ENCODE measurements at places on chromosomes 4 and X.

DNA sequence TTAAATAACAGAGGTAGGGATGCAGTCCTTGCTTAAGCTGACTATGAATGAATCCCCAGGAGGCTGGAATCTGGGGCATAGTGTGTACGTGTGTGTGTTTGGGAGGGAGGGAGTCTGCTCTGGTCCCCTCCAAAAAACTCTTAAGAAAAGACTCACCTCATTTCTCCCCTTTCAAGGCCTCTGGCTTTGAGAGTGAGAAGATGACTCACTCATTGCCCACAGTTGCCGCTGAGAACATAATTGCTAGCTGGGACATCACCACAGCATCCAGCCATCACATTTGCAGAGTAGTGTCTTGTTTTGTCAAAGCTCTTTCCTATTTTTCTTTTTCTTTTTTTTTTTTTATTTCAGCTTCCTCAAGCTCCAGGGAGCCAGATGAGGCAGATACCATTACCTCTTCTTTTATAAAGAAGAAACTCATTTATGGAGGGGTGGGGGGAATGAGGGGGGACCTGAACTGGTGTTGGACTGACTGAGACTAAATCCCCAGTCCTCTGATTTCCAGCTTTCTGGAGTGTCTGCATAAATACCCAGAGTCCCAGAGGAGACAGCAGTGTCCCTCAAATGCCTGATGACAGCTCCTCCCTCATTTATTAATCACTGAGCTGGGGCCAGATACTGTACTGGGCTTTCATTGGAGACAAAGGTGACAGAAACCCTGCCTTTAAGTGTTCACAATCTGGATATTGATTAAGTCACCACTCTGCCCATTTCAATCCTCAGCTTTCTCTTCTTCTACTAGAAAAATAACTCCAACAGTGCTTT lies 61.9 kb upstream of the LAS1L start:
- DNase-seq = no peak

GRCh38 chrX:12315526-12315925 lies 177.3 kb downstream of the FRMPD4 start:
- no peak for DNase-seq

DNA sequence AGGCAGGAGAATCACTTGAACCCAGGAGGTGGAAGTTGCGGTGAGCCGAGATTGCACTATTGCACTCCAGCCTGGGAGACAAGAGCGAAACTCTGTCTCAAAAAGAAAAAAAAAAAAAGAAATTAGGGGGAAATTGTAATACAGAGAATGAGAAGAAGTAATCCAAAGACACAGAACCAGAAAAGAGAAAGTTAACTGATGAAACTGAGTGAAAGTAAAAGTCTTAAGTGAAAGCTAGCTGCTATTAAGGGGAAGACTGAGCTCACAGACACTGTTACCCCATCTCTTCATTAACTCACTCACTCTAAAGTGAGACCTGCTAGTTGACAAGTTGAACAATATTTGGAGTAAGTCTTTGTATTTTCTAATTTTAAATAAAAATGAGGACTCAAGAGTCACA lies 763.0 kb upstream of the PCDH10 start:
- no peak for DNase-seq

DNA sequence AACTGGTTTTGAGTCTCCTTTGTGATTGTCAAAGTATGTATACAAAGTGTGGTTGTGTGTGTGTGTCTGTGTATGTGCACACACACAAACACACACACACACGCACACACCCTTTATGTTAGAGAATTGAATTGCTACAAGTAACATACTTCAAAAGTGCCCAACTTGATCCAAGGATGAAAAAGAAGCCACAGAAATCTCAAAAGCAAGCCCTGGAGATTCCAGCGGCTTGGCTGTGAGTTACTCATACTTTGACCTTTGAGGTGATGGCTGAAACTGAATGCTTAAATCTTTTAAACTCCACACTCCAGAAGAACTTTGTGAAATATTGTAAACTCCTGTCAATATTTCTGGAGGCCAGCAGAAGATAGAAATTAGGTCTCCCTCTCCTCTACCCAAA lies 168.4 kb upstream of the NRK start:
- no peak for DNase-seq

DNA sequence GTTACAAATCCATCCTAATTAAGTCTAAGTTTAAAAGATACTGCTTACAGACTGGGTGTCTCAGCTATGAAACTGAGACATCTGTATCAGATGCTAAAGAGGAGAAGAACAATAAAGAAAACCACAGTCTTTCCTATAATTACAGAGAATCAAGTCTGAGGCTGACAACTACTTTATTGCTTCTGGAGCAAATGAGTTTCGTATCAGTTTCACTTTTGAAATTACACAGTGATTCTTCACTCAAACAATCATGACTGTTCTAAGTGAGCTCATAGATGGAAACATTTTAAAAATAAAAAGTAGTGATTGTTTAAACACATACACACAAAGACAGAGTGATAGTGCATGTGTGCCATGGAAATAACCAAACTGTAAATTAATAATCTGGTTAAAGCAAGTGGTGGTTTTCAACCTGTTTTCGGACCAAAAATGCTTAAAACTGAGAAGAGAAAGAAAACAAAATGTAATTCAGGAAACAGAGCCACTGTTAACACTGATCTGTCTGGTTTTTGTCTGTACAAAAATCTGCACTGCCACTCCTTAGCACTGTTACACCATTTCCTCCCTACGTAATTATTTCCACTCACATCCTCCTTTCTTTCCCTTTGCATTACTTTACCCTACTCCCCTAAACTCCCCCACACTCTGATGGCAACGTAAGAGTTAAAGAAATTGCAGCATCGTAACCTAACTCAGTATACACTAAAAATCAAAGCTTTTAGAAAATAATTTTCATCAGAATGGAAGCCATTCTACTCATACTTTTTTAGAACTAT lies 12.5 kb downstream of the RFC1 start:
- no peak for DNase-seq

DNA sequence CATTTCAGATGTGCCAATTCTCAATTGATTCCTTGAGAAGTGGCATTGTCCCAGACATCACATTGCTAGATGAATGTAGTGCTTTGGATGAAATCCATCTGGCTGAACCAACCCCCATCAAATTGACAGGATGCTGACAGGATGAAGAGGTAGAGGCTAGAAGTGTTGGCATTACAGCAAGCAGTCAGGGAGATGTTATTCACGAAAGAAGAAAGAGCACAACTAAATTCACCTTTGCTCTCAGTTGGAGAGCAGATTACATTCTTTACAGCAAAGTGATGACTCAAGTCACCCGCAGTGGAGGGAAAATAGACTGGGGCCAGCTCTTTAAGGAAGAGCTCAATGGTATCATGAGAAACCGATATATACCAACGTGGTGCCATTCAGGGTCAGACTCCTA lies 259.6 kb downstream of the C4orf33 start:
- DNase-seq = no peak

DNA sequence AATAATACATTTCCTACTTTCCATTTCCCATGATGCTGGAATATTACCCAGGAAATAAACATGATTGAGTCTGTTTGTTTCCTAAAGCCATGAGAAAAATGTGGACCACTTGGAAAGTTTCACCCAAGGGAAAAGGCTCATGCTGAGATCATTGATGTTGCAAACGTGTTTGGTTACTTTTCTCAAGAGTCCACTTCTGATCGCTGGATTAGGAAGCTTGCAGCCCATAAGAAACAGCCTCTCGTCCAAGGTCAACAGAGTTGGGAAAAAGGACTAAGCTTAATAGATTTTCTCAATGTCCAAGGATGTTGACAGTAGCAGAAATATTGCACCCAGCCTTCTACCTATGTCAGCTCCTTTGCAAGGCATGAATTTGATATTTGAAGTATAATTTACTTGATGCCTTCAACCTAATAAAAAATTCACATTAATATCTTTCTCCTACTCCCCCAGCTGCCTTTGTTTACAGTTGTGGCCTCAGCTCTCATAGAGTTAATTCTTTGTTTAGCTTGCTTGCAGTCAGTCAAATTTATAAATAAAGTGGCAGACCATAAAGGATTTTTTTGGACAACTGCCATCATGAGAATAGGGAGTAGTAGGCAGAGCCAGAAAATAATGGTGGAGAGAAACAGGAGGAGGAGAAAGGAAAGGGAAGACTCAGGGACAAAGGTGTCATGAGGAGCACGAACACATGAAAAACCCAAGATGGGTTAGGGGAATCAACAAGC lies 65.6 kb upstream of the BLTP1 start:
- peak; percentile 72 for DNase-seq

DNA sequence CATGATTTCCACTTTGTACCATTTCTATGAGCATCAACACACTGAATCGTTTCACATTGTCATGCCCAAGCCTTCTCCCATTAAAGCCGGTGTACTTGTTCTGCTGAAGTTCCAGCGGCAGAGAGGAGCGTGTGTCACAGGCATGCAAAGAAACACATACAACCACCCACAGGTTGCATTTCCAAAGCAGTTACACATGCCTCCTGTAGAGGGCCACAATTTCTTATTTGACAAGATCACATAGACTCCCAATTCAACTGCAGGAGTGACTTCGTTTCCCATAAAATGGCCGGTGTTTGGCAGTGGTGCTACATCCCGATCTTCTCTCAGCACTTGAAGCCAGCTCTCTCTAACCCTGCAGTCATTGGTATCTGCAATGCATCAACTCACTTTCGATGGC lies 992.6 kb downstream of the NLGN4X start:
- peak; percentile 27 for DNase-seq

- DNase-seq = peak; percentile 85
Measured at GRCh38 chrX:40449396-40449795, 131.4 kb upstream of the ATP6AP2 start.

- DNase-seq = no peak
Measured at GRCh38 chrX:72712094-72712755, 1.9 kb downstream of the PHKA1 start.

DNA sequence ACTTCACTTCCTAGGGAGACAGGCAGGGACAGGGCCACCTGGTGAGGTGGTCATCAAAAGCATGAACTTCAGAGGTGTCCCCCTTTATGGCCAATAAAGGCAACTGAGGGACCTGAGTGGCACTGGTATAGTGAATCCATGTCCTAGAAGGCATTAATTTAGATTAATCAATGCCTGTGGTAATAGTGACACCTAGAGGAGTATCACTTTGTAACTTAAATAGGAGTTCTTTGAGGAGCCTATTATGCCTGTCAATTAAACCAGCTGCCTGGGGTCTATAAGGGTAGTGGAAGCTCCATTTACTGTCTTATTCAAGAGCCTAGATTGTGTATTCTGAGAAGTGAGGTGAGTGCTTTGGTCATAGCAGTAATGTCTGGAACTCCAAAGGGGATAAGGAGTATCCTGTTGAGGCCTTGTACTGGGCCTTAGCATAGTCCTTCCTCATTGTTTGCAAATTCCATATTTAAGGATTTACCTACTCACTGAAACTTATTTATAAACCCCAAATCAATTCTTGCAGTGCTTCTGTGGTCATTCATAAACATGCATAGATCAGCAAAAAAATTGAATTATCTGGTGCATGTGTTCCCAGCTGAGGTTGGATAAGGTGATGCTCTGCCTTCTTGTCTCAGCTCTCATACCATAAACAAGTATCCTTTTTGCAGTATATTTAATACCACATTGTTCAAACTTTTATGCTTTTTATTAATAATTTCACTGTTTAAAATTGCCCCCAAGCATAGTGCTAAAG lies 213.8 kb upstream of the RADX start:
- DNase-seq = peak; percentile 54

DNA sequence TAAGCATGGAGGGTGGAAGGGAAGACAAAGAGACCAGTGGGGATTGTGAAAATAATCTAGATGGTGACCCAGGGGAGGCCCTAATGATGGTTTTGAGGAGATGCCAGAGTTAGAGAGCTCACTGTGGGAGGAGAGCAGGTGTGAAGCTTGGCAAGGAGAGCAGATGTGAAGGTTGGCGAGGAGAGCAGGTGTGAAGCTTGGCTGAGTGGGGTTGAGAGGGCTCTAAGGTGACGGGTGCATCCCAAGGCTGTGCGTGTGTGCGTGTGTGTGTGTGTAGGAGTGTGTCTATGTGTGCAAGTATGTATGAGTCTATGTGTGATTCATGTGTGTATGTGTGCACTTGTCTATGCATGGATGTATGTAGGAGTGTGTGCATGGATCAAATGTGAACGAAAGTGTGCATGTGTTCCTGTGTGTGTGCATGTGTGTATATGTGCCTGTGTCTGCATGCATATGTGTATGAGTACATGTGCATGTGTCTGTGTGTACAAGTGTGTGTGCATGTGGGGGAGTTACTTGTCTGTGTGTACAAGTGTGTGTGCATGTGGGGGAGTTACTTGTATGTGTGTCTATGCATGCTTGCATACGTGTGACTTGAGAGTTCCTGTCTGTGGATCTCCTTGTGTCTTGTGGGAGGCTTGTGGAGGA lies 72.0 kb downstream of the EVC start:
- no peak for DNase-seq

GRCh38 chr4:52317981-52318380 lies 266.9 kb downstream of the SPATA18 start:
- no peak for DNase-seq

- no peak for DNase-seq
Measured at GRCh38 chr4:26687728-26688127, 103.8 kb downstream of the TBC1D19 start.

DNA sequence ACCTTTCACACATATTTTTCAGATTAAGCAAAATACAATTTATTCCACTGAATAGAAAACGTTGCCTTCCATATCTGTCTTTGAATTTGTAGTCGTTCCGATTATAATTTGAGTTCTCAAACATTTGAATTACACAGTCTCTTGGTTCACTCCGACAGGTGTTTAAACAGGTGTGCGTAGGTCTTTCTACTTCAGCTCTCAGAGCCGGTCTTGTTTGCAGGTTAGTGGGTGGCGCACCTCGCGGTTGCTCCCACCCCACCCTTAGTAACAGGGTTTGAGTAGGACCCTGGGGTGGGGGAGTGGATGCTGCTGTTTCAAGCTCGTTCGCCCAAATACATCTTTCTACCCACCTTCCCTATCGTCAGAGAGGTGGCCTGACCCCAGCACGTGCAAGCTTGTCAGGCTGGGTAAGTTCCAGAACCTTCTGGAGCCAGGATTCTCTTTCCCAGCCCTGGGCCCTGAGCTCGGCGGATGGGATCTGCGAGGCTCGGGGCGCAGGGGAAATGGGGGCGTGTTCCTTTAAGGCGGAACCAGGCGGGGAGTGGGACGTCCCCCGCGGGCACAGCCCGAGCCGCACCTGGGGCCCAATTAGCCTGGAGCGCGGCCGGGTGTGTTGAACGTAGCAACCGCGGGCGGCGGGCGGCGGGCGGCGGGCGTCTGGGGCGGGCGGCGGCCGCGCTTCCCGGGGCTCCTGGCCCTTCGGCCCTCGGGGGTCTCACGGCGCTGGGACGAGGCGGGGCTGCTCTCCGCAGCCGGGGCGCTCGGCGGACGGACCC lies at the start of gene FAM149A:
TSS of gene FAM149A (plus strand) at position 591 of the 776 bp plus-strand sequence.
- DNase-seq = peak; percentile 41

- no peak for DNase-seq
Measured at GRCh38 chr4:140807491-140808252, 51.5 kb upstream of the TBC1D9 start.

GRCh38 chrX:10235851-10236250 lies 79.1 kb downstream of the CLCN4 start:
- no peak for DNase-seq

DNA sequence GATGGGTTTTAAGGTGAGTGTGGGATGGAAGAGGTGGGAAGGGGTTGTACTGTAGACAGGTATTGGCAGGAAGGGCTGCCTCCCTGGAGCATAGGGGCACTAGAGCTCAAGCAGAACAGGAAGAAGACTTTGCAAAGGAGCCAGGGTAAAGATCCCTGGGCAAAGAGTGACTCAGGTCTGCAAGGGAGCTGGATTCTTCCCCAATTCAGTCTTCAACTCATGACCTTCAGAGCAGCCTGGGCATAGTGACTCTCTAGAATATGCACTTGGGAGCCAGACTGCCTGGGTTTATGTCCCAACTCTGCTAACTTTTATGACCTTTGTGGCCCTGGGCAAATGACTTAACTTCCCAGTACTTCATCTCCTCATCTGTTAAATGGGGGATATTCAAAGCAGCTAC lies 4.0 kb downstream of the LONRF3 start:
- DNase-seq = no peak

Data from NCI-H1105 treated with DMSO at 0.1 percent for 48 hours (cell line).